ENCODE measurements at places on chromosomes 7 and 10. TPM values are rescaled to one million over a fixed set of nuclear protein-coding genes. Genes with fewer than 3 reads are reported as not detected.

Gene PNLIPRP3
- 0.04 TPM for total RNA-seq

Gene VKORC1L1
- total RNA-seq = 11.0 TPM

Gene UCN3
- total RNA-seq = not detected

Gene PNLIP
- total RNA-seq = 0.18 TPM

Gene EVX1
- total RNA-seq = not detected

Gene GBF1
- 27.2 TPM for total RNA-seq

Gene SUN3
- total RNA-seq = not detected

Gene PFKFB3
- 11.0 TPM for total RNA-seq

Gene AKR1C4
- not detected for total RNA-seq

Gene CYP26C1
- 0.09 TPM for total RNA-seq

Gene ZNF485
- total RNA-seq = 5.1 TPM

Gene ANKMY2
- total RNA-seq = 31.9 TPM

Gene NUTM2E
- 0.35 TPM for total RNA-seq

Gene LLCFC1
- total RNA-seq = not detected

Gene ELN
- total RNA-seq = 142 TPM

Gene HTR5A
- not detected for total RNA-seq

Gene TMEM225B
- total RNA-seq = 0.89 TPM

Gene TRIM50
- total RNA-seq = 0.44 TPM

Gene SCIN
- total RNA-seq = 0.27 TPM

Gene ENTPD1
- total RNA-seq = 14.9 TPM

Gene AUTS2
- 28.6 TPM for total RNA-seq

Gene HSPA14
- 15.3 TPM for total RNA-seq

Gene C10orf53
- not detected for total RNA-seq

Gene LARP4B
- 35.8 TPM for total RNA-seq

Gene PTPN20
- total RNA-seq = 0.53 TPM

Gene CRPPA
- 6.6 TPM for total RNA-seq

Gene RSPH10B
- 0.31 TPM for total RNA-seq

Gene GSTK1
- total RNA-seq = 80.2 TPM

Gene TNPO3
- total RNA-seq = 31.4 TPM

Gene LRIT2
- total RNA-seq = not detected

Gene WIPF3
- 6.1 TPM for total RNA-seq

Gene PLEKHS1
- 0.04 TPM for total RNA-seq

Gene POU6F2
- total RNA-seq = 0.09 TPM

Gene MOSPD3
- 7.1 TPM for total RNA-seq

Gene LEP
- total RNA-seq = not detected

Gene UPK3B
- 0.53 TPM for total RNA-seq

Gene SYT15B
- total RNA-seq = 0.27 TPM

Gene ADAM12
- total RNA-seq = 16.0 TPM

Gene XPNPEP1
- 73.9 TPM for total RNA-seq

Gene PAXIP1
- 8.1 TPM for total RNA-seq

Gene CYP2C18
- not detected for total RNA-seq

Gene SEMA3A
- 42.7 TPM for total RNA-seq

Gene SFXN2
- 6.6 TPM for total RNA-seq

Gene KCNMA1
- 18.2 TPM for total RNA-seq

Data from muscle of leg (tissue), 16 donors.